ENCODE measurements at places on chromosomes 3 and 15. TPM values are rescaled to one million over a fixed set of nuclear protein-coding genes. Genes with fewer than 3 reads are reported as not detected.

- H3K27ac ChIP-seq = no peak overlapping the region
- H3K36me3 ChIP-seq = no peaks in the 10 kb centered on the region
- no peak for DNase-seq
- no peak overlapping the region for H3K4me3 ChIP-seq
Measured at GRCh38 chr15:39746176-39746575, 36.5 kb downstream of the FSIP1 start.

DNA sequence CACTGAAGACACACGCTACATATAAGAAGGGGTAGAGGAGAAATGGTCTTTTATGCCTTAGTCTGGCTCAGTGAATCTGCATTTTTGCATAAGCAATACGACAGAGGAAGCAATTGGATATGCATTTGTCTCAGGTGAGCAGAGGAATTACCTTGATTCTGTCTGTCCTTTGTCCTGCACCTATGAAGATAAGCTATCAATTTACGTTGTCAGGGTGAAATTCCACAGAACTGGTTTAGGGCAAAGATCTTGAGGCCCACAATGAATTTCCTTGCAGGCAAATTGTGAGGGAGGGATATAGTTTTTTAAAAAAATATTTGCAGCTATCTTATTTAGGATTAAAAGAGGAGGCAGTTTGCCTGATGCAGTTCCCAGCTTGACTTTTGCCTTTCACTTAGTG lies 31.6 kb upstream of the MASP1 start:
- H3K36me3 ChIP-seq = no peaks in the 10 kb centered on the region
- no peak for DNase-seq
- H3K27me3 ChIP-seq = peaks cover 6% of the 10 kb centered on the region
- H3K4me1 ChIP-seq = peaks cover 13% of the 10 kb centered on the region
- H3K4me3 ChIP-seq = no peak overlapping the region
- H3K27ac ChIP-seq = no peak overlapping the region

DNA sequence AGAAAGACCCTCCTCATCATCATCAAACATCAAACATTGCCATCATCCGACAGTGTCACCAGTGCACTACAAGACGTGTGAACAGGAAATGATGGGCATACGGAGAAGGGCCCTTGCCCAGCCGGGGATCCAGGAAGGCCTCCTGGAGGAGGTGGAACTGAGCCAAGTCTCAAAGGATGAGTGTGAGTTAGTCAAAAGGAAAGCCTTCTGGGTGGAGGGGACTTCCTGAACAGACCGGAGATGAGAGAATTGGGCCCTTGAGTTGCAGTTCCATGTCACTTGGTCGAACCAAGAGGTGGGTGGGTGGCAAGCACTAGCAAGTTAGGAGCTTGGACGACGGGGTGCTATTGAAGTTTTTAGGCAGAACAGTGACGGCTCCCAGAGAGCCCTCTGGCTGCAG lies 8.5 kb downstream of the SEMA4B start:
- H3K36me3 ChIP-seq = no peaks in the 10 kb centered on the region
- H3K4me3 ChIP-seq = no peak overlapping the region
- peak overlapping the region; percentile 85 for H3K27ac ChIP-seq
- no peak for DNase-seq

Gene GATM
- total RNA-seq = 19.4 TPM

DNA sequence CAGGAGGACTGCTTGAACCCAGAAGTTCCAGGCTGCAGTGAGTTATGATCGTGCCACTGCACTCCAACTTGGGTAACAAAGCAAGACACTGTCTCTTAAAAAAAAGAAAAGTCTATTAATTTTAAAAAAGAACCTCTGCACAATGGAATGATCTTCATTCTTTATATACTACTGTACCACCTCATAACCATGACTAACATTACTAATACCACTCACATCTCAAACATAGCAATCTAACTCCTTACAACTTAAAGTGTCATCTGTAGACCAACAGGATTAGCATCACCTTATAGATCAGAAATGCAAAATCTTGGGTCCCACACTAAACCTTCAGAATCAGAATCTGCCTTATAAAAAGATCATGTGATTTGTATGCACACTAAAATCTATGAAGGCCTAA lies 48.8 kb upstream of the MAP4 start:
- peaks cover 4% of the 10 kb centered on the region for H3K4me1 ChIP-seq
- no peaks in the 10 kb centered on the region for H3K27me3 ChIP-seq
- no peak overlapping the region for H3K27ac ChIP-seq

Gene CD80
- total RNA-seq = 13.8 TPM
